ENCODE measurements at places on chromosomes 1 and 21.

- DNase-seq = peak; percentile 23
These were observed 21.9 kb downstream of the TSNAX start for GRCh38 chr1:231550448-231550781.

DNA sequence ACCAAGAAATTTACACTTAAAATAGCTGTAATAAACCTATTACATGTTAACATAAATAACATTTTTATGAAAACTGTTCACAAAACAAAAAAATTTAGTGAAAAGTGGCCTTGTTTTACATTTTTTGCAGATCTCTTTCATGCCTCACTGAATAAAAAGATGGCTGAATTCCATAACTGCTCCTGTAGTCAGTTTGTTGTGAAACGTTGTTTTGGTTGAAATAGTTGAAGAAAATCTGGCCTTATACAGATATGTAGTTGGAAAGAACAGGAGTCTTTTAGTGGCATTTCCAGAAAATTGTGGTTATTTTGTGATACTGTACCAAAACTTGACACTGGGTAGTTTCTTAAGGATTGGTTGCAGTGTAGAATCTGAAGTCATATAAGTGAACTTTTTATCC is 18.1 kb downstream of the ITSN1 start:
- no peak for DNase-seq

GRCh38 chr1:151159373-151159772 is 2.9 kb downstream of the TNFAIP8L2 start:
- DNase-seq = no peak

- DNase-seq = peak; percentile 83
These were observed 91.7 kb downstream of the CDC14A start for GRCh38 chr1:100443811-100444571.

DNA sequence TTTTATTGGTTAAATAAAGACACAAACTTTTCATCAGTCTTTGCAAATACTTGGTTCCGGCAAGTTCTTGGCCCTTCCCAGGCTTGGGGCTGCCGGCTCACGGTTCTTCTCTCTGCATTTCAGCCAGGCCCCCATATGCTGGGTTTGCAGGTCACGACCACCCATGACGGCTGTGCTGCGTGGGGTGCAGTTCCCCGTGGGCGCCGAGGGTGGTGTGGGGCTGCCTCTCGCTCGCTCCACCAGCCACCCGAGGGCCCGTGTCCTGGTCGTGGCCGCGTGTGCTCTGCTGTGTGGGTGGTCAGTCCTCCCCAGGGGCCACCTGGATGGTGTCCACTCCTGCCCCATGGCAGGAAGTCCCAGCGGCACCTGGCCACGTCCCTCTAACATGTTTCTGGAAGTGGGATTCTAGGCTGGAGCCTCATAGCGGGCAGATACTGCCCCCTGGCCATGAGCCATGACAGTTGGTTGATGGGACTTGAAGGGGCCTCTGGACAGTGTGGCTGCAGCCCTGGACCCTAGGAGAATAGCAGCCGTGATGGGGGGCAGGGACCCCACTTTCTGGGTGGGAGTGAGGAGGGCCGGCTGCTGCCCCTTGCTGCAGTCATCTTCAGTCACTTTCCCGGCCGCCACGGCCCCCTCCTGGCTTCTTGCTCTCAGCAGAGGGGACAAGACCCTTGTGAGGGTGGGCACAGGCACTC is 46.3 kb downstream of the SKI start:
- no peak for DNase-seq

- DNase-seq = no peak
These were observed 34.1 kb upstream of the NEK7 start for GRCh38 chr1:198122693-198123092.

- peak; percentile 68 for DNase-seq
These were observed 21.3 kb downstream of the FAM78B start for GRCh38 chr1:166145499-166145898.

DNA sequence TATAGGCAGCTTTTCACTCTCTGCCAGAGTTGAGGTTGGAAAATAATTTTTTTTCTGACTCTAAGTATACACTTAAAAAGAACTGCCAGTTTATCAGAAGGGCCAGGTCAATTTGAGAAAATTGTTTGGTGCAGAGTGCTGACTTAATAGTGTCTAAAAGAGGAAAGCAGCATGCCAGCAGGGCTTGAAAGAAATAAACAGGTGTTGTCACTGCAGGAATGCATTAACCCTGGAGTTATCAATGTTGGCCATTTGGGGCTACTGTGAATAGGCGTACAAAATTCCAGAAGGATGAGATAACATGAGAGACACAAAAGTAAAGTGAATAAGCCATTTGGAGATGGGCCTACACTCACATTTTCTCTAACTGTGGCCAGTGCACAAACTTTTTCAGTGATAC is 220.6 kb upstream of the PLD5 start:
- no peak for DNase-seq

GRCh38 chr1:205321162-205321958 is at the start of gene NUAK2:
Gene NUAK2 (minus strand): TSS chr1:205321745. CDS start chr1:205321628, 117 bp downstream.
- DNase-seq = peak; percentile 96

- DNase-seq = no peak
These were observed 154.8 kb downstream of the TM2D1 start for GRCh38 chr1:61570191-61570590.

DNA sequence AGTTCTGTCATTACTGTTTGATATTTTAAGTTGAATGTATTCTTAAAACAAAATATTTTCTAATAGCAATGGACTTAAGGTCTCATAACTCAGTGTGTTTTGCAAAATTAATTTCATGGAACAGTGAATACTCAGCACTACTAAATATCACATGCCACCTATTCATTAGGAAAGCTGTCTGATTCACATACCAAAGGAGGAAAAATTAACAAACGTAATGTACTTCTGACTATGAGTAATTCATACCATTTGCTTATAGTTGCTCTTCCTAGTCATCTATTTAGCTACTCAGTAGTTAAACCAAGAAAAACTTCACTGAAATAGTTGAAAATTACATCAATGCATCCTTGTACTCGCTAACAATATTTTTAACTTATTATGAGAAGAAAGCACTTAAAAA is 35.2 kb downstream of the TP53BP2 start:
- peak; percentile 42 for DNase-seq

GRCh38 chr1:116708255-116708900 is 40.8 kb upstream of the IGSF3 start:
- no peak for DNase-seq

DNA sequence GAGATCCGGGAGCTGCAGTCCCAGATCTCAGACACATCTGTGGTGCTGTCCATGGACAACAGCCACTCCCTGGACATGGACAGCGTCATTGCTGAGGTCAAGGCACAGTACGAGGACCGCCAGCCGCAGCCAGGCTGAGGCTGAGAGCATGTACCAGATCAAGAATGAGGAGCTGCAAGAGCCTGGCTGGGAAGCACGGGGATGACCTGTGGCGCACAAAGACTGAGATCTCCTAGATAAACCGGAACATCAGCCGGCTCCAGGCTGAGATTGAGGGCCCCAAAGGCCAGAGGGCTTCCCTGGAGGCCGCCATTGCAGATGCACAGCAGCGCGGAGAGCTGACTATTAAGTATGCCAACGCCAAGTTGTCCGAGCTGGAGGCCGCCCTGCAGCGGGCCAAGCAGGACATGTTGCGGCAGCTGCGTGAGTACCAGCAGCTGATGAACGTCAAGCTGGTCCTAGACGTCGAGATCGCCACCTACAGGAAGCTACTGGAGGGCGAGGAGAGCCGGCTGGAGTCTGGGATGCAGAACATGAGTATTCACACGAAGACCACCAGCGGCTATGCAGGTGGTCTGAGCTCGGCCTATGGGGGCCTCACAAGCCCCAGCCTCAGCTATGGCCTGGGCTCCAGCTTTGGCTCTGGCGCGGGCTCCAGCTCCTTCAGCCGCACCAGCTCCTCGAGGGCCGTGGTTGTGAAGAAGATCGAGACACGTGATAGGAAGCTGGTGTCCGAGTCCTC is 25.5 kb downstream of the ETV3L start:
- no peak for DNase-seq

- no peak for DNase-seq
These were observed 56.3 kb downstream of the KCNAB2 start for GRCh38 chr1:6101826-6102531.

DNA sequence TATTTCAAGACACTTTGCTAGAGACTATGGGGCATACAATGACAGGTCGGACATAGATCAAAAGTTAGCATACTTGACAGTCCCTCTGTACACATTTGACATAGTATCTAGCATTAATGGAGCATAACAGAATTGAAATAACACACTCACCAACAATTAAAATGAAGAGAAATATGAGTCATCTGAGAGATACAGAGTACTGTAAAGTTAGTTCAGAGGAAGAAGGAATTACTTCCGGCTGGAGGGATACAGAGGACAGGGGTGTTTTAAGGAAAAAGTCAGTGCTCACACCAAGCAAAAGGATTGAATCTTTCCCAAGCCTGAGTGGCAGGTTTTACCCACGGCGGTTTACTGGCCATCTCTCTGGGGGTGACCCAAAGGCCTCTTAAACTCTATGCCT is 2.4 kb downstream of the ZMYND12 start:
- no peak for DNase-seq

GRCh38 chr1:242623119-242623518 is 98.6 kb upstream of the PLD5 start:
- DNase-seq = no peak

DNA sequence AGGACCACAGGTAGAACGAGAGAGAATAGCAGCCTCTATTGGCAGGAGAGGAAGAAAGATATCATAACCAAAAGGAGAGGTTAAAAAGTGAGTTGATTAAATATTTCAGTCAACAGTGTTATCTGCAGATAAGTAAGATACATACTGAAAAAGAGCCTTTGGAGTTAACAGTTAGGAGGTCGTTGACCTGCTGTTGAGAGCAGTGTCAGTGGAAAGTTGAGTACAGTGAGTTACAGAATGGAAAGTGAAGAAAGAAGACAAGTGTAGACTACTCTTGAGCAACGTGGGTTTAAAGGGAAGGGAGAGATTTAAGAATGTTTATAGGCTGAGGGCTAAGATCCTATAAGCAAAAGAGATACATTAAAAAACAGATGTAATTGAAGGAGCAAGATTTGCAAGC is 30.2 kb downstream of the GNAT2 start:
- DNase-seq = no peak

GRCh38 chr1:182229451-182229850 is 162.1 kb downstream of the GLUL start:
- no peak for DNase-seq

DNA sequence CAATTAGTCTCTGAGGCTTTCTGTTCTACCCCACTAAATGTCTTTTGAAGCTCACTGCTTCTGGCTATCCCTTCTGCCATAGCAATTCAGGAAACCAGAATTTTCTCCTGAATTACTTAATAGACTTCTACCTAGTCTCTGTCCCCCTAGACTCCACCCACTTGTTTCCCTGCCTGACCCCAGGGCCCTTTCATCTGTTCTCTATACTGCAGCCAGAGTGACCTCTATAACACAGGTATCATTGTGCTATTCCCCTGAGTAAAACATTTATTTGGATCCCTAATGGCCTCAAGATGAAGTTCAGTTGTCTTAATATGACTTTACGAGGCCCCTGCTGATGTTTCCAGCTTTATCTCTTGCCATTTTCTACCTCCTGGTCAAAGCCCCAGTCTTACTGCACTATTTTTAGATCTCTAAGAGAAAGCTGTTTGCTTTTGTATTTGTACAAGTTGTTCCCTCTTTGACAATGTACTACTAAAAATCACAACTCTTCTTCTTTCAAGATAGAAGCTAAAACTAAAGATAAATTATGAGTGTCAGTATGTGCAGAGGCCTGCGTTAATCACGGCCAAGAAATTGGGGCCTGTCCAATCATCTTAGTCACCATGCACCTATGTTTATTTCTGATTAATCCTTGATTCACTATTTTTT is 54.5 kb downstream of the ATP1B1 start:
- peak; percentile 38 for DNase-seq

DNA sequence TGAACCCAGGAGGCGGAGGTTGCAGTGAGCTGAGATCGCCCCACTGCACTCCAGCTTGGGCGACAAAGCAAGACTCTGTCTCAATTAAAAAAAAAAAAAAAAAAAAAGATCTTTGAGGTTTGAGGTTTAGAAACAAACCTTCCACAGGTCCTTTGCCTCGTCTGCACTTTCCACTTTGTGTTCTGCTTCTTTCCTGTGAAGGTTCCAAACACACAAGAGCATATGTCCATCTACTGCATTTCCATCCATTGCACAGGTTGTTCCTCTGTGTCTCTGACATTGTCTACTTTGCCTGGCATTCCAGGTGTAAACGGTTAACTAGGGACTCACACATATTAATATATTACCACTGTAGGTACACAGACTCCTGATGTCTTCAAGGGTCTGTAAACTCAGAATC is 40.1 kb downstream of the DSTYK start:
- DNase-seq = no peak

DNA sequence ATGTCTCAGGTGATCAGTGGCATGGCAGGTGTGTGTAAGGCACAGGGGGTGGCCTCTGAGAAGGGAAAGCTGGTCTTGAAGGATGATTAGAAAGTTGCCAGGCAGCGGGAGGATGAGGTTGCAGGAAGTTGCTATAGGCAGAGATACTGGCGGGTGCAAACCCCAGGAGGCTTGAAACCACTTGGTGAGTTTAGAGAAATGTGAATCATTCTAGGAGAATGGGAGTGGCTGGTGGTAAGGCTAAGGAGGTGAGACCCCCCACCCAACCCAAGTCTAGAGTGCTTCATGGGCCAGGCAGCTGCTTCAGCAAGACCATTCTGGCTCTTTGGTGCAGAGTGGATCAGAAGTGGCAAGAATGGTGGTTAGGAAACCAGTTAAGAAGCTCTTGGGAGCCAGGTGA is 9.0 kb downstream of the SH2D2A start:
- DNase-seq = no peak

DNA sequence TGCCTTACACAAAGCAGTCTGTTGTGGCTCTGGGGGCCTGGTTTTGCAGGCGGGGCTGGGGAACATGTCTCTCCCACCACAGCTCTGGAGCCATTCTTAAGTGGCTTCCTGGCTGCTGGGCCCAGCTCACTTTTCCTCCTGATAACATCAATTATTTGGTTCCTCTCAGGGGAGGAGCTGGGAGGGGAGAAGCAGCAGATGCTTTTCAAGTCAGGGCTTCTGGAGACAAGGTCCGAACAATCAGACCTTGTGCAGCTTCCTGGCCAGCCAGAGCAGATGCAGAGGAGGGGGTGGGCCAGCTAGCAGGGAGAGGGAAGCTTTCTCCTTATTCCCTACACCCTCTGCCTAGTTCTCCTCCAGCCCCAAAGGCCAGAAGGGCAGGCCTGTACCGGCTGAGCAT is 3.7 kb upstream of the PAQR6 start:
- no peak for DNase-seq

DNA sequence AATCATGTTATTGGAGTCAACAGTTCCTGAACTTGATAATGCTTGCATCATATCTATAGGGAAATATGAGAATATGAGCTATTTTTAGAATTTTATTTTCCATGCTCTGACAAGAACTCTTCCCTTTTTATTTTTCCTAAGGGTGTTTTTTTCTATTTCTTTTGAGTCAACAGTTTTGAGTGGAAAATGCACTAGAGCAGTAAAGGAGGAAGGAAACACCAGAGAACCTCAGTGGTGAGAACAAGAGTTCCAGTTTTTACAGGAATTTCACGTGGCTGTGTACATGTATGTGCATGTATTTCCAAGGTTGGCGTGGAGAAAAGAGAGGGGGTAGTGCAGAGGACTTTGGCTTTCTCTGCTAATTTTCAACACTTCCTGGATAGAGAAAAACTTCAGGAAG is 63.6 kb upstream of the TNFSF18 start:
- DNase-seq = no peak

Measured in A172 (cell line).